ENCODE measurements at places on chromosomes 5 and 9.

DNA sequence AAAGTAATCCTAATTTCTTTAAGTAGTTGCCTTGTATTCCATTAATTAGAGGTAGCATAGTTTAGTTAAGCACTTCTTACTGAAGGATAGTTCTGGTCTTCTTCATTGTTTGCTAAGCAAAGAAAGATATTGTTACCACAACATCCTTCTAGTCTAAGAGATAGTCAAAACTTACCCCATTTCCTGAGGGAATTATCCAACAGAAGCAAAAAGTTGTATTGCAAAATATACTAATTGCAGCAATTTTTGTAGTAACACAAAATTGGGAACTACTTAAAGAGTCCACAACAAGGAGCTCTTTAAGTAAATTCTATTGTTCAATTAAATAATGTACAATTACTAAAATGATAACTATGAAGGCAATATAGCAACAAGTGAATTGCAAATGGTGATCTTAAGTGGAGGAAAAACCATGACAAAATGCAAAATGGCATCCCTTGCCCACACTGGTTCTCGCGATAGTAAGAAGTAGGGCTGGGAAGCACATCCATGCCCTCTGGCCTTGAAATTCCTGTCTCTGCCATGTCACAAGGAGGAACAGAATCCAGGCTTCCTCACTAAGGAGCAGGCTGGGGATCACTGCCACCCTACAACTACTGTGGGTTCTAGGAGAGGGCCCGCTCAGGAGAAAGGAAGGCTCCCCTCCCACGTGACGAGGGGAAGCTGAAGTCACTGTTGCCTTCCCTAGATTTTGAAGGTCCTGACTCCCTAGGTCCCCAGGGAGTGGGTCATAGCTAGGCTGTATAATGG lies 23.3 kb upstream of the MEGF9 start:
- no peak for DNase-seq

GRCh38 chr5:151002250-151002649 lies 18.1 kb upstream of the GPX3 start:
- peak; percentile 41 for DNase-seq

GRCh38 chr9:78130853-78131252 lies 99.2 kb upstream of the GNAQ start:
- DNase-seq, result no peak

GRCh38 chr9:111016426-111017045 lies 21.7 kb downstream of the LPAR1 start:
- peak; percentile 24 for DNase-seq

GRCh38 chr9:105994970-105995369 lies 300.6 kb downstream of the TMEM38B start:
- DNase-seq, result no peak

- no peak for DNase-seq
Observed at GRCh38 chr5:129958581-129958980, 54.3 kb downstream of the CHSY3 start.

DNA sequence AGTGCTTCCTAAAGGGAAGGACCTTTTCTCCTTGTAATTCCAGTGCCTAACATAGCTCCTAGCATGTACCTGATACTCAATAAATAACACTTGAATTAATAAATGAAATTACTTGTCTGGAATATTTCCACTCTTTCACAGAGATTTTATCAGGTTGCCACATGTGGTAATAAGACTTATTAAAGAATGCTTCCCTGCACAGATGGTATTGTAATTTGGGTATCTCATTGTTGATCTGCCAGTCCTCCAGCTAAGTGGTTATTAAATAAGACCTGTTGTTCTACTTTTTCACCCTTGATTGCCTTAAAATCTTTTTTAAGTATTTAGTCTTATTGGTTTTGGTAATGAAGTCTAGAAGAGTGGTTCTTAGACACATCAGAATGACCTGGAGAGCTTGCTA lies 28.1 kb upstream of the CETN3 start:
- DNase-seq, result peak; percentile 20

DNA sequence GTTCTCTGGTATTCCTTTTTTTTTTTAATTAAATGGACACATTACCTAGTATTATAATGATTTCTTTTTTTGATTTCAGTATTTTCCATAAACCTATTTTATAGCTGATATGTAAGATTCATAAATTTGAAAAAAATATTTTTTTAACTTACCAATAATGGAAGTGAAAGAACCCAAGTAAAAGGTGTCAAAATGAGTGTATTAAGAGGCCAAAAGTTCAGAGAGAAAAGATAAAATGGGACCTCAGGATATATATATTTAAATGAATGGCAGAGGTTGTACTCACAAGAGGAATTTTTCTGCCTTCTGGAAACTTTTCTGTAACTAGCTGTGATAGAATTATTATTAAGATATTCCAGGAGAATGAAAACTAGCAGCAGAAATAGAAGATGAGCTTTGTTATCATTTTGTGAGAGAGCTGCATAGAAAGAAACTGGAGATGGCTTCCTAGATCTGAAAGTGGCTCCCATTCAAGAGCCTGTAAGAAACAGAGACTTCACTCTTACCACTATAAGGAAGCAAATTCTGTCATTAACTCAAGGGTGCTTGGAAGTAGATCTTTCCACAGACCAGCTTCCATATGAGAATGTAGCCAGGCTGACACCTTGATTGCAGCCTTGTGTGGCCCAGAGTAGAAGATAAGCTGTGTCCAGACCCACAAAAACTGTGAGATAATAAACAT lies 91.7 kb downstream of the MRPS30 start:
- no peak for DNase-seq

- no peak for DNase-seq
Observed at GRCh38 chr9:111992523-111992922, 95.9 kb downstream of the UGCG start.

DNA sequence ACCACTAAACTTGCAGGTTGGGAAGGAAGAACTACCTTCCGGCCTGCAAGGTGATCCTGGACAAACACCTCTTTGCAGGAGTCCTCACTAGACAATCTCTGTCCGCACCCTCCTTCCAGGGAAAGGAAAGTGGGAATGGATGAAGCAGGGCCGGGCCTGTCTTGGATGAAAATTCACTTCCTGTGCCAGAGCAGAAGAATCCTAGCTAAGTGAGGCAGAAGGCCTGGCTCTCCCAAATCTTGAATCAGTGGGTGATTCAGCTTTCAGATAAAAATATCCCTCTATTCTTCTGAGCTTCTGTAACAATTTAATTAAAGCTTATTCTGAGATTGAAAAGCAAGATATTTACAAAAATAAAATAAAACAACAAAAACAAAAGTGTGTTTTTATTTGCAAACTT lies 281.9 kb upstream of the TLE4 start:
- no peak for DNase-seq

DNA sequence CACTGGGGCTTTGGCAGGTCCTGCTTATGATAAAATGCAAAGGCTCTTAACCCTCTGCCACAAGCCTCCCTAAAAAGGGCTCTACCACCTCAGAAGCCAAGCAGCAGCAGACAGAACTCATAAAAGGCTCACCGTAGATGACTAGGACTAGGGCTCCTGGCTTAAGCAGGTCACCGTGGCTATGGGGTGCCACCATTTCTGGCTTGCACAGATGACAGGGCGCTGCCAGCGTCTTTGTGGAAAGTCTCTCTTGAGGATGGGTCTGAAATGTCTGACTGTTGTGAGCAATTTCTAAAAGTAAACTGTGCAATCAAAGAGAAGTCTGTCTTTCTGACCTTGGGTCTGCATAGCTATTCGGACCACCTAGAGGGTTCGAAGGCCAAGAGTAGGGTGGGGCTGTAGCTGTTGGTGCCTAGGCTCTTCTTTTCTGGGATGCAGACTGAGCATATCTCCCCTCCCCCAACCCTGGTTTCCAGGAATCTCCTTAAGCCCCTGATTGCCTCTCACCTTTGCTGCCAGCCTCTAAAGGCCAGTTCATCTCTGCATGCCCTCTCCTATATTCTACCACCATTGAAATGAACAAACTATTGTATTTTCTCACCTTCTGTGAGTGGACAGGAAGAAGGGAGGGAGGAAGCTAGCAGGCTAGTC lies 307.4 kb downstream of the ARHGAP26 start:
- no peak for DNase-seq

DNA sequence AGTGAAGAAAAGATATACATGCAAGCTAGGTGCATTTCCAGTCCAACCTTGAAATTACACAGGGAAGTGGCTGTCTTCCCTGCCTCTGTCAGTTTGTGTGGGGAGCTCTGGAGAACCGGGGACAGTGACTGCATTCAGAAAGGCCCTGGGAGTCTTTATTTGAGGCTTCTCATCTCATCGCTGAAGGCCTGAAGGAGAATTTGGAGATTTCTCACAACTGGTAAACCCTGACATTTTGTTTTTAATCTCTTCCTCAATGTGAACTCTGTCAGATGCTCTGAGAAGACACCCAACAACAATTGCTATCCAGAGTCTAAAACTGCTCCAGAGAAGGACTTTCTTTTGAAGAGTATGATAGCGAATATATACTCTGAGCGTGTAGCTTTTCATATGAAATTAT lies 33.0 kb downstream of the MACIR start:
- no peak for DNase-seq

GRCh38 chr5:5617024-5617423 lies 194.5 kb downstream of the ICE1 start:
- peak; percentile 41 for DNase-seq

DNA sequence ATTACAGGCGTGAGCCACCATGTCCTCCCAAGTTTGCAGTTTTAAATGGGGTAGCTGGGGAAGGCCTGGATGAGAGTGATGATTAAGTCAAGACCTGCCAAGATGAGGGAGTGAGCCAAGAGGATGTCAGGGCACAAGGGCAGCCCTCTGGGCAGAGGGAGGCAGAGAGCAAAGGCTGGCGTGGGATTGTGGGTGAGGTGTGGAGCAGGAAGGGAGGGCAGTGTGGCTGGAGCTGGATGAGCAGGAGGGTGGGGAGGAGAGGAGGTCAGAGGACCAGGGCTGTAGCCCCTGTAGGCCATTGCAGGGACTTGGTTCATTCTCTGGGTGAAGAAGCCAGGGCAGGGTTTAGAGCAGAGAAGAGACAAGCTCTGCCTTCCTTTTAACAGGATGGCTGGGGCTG lies 53.7 kb upstream of the CTNNA1 start:
- DNase-seq, result no peak

GRCh38 chr5:102782217-102782872 lies 27.2 kb downstream of the PAM start:
- DNase-seq, result no peak

DNA sequence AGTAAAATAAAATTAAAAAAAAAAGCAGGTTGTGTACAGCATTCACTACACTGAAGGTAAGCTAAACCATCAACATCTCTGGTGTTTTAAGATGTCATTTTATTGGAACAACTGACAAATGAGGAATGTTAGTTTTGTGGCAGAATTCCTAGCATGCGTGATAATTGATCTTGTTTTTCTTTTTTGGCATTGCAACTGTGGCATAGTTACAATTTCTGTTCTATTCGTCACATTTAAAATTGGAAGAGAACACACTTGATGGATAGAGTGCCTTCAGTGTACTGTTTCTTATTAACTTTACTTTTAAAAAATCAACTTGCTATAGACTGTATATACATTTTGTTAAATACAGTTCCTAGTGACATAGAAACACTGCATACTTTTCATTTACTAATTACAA lies 43.6 kb upstream of the TNFSF15 start:
- DNase-seq, result no peak

GRCh38 chr5:32916648-32917047 lies 205.5 kb downstream of the NPR3 start:
- no peak for DNase-seq

DNA sequence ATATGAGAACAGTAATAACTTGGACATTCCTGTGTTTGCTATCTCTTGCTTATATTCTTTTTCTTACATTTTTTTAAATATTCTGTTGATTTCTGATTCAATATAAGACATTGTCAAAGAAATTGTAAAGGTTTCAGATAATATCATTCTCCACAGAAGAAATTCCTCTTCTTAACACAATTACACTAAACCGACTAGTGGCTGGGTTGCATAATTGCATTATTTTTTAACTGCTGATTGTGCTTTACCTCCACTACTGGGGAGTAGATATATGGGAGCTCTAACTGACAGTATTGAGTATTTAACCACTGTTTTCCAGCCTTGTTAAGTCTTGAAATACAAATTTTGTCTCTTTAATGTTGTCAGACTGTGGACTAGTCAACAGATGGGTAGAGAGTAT lies 723.8 kb upstream of the EDIL3 start:
- no peak for DNase-seq

- DNase-seq, result no peak
Observed at GRCh38 chr5:131258733-131259132, 5.1 kb upstream of the CDC42SE2 start.

DNA sequence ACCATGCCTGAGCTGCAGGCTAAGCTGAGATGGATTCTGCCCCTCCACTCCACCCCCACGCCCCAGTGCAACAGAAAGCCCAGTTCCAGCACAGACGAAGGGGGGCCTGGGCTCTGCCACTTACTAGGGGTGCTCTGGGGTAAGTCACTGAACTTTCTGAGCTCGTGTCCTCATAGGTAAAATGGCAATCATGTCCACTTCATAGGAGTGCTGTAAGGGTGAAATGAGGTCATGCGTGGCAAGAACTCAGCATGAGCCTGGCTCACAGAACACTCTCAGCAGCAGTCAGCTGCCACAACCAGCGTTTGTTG lies 8.4 kb upstream of the PSD2 start:
- DNase-seq, result no peak

DNA sequence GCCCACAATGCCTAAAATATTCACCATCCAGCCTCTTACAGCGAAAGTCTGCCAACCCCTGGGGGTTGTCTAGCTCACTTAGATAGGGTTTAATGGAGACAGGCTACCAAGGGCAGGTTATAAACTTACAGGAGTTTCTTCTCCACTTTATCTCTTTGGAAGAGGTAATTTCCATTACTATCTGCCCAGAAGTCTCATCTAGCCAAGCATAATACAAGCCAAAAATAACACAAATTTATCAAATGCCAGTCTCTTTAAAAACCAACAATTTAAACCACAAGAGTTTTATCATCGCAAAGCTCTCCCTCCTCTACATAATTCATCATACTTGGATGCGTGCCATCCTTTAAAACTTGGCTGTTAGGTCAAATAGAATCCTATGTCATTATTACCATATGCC lies 6.2 kb downstream of the RBM22 start:
- no peak for DNase-seq

DNA sequence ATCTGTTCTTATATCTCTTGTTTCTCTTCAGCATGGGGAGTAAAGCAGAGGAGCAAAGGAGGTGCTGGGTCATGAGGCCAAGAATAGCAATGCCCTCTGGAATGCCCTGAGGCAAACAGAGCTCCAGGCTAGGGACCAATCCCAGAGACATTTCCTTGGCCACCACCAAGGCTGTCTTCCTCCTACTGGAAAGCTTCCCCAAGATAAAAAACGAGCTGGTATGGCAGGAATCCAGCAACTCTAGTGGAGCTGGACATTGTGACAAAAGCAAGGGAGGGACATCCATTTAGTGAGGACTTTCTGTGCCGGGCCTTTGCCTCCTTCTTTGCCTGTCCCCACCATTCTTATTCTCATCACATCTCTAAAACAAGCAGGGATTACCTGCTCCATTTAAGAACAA lies 161.6 kb downstream of the ASTN2 start:
- no peak for DNase-seq

- no peak for DNase-seq
Observed at GRCh38 chr5:113804943-113805342, 291.4 kb downstream of the YTHDC2 start.

DNA sequence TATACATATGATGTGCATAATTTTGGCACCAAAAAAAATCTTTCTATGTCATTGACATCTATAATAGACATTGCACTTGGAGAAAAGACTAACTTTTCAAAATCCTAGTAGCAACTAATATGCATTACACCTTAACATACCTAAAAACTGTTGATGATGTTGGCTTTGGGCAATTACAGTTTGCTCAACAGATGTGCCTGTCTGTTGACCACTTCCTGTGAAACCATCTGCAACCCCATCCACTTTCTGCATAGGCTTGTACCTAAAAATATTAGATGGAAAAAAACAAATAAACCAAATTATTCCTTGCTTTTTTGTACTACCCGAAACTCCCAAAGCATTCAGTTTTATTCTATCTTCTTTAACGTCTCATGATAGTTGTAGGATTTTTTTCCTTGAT lies 248.6 kb downstream of the RFX3 start:
- DNase-seq, result no peak

Measured in SK-N-SH (cell line).